ENCODE measurements at places on chromosomes 5 and 9.

- peak; percentile 71 for DNase-seq
These were observed 19.6 kb downstream of the QSOX2 start for GRCh38 chr9:136225748-136226679.

- no peak for DNase-seq
These were observed 9.3 kb upstream of the OTULIN start for GRCh38 chr5:14655146-14655741.

DNA sequence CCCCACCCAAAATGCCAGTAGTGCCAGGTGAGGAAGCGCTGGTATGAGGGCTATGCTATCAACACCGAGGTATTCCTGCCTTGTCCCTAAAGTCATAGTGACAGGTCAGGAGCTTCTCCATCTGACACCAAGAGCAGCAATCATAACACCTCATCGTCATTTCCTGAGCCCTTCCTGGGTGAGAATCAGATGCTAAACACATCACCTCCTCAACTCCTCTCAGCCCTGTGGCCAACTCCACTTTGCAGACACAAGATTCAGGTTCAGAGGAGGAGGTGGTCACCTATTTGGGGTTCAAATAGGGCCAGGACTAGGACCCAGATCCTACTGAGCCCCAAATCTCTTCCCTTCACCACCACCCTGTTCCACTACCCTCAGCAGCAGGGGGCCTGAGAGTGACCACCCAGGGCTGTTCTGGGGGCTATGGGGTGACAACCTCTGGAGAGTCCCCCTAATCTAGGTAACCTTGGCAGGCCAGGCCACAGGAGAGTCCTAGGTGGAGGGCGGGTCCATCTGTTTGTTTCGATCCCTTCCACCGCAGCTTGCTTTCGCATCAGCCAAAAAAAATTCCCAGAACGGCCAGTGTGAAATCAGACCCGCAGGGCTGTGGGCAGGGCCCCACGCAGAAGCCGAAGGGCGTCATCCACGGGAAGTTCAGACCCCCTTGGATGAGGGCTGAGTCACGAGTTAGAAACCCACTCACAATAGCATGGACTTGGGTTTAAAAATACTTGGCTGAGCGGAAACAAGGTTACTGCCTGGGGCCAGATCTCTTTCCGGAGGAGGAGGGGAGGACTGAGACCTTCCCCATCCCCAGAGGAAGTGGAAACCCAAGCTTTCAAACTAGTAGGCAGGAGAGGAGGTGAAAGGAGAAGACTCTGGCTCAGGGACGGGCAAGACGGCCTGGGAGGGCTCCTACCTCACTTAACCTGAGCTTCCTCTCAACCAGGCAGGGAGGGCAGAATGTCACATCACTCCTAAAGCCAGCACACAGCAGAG lies 8.7 kb downstream of the STK10 start:
- no peak for DNase-seq

- DNase-seq, result no peak
These were observed 1.6 kb downstream of the SKP1 start for GRCh38 chr5:134174841-134175839.

- DNase-seq, result no peak
These were observed 574.7 kb upstream of the MEF2C start for GRCh38 chr5:89457411-89458331.

DNA sequence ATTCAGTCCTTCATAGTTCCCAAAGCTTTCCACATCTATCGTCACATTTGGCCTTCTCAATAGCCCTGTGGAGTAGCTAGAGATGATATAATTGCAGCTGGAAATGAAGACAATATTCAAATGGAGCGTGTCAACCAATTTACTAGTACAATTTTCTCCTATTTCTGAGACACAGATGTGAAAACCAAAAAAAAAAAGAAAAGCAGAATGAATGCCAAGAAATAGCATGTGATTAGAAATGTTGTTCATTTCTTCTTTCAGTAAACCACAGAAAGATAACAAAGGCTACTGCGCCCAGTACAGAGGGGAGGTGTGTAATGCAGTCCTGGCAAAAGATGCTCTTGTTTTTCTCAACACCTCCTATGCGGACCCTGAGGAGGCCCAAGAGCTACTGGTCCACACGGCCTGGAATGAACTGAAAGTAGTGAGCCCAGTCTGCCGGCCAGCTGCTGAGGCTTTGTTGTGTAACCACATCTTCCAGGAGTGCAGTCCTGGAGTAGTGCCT lies 99.0 kb downstream of the MUSK start:
- no peak for DNase-seq

GRCh38 chr9:36576866-36577265 lies 4.2 kb downstream of the MELK start:
- no peak for DNase-seq

DNA sequence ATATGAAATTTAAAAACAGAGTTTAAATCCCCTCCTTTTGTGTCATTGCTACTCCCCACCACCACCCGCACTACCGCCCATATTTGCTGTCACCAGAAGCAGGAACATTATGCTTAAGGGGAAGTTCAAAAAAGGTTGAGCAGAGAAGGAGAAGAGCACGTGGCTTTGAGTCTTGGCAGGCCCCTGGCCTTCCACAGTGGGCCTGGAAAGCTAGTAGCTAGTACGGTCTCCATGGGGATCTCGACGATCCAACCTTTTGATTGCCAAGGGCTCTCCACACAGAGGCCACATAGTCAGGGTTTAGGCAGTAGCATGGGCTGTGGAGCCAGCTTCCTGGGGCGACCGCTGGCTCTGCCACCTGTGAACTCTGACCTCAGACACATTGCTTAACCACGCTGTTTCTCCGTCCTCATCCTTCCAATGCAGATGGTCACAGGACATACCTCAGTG lies 90.1 kb downstream of the GOLPH3 start:
- DNase-seq, result no peak

GRCh38 chr9:36598273-36598672 lies 25.6 kb downstream of the MELK start:
- no peak for DNase-seq

DNA sequence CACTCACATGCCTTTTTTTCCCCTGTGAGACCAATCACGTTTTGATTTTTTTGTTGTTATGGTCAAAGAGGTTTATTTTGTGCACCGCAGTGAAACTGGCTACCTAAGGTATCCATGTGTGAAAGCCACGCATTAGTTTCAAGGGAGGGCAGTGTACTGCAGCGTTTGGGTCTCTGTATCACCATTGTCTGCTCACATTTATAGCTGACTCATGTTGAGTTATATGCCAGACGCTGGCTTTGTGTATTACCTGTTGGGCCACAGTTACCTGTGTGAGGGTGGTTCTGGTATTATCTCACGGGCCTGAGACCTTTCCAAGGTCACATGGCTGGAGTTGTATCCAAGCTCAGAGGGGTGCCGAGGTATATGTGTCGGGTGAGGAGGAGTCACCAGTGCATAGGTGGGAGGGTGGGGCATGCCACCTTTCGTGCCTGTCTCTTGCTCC lies 75.8 kb downstream of the ARHGAP26 start:
- no peak for DNase-seq

DNA sequence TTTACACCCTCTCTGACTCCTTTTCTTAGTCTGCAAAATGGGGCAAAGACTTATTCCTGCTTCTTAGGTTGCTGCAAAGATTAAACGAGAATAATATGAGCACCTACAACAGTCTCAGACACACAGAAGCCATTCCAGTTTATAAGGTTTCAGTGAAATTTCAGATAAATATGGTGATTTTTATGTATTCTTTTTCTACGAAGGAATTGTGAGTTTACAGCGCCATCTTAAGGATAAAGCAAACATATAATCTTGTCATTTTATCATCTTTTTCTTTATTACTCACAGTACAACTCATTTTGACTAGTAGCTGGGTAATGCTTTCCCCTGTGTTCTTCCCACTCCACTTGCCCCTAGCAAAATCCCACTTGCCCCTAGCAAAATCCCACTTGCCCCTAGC lies 29.2 kb upstream of the SMC5 start:
- no peak for DNase-seq

GRCh38 chr9:81989700-81990099 lies 1.1 kb downstream of the SPATA31D1 start:
- no peak for DNase-seq

DNA sequence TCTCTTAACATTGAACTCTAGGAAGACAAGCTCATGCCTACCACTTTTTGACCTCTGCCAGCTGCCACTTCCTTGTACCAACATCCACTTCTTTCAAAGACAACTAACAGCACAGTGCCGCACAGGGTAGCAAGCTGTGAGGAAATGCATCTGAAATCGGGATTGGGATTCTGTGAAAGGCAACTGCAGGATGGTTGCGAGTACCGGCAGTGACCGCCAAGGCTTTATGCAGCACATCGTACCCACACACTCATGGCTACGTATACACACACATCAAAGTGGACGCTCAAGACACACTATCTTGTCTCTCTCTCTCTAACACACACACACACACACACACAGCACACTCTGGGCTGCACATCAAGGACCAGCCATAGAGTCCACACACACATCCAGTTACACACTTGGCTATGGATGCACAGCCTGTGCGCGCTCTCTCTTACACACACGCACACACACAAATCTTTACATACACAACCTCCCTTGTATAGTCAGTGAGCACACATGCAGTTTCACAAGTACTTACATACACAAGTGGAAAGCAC lies 964 bp downstream of the HTR4 start:
- no peak for DNase-seq

GRCh38 chr9:135217836-135218235 lies 130.4 kb downstream of the OLFM1 start:
- DNase-seq, result no peak

DNA sequence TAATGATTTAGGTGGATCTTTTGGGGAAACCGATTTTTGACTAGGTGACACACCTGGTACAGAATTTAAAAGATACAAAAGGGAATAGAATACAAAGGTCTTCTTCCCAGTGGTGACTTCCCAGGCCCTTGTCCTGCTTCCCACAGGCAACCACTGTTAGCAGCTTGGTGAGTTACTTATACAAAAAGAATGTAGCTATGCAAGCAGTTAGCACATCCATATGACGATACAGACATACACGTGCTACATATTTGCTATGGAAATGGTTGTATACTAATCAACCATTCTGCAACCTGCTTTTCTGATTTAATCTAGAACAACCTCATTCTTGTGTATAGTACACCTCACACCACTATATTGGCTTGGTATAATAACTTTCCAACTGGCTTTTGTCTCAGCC lies 51.0 kb downstream of the OTULIN start:
- no peak for DNase-seq

DNA sequence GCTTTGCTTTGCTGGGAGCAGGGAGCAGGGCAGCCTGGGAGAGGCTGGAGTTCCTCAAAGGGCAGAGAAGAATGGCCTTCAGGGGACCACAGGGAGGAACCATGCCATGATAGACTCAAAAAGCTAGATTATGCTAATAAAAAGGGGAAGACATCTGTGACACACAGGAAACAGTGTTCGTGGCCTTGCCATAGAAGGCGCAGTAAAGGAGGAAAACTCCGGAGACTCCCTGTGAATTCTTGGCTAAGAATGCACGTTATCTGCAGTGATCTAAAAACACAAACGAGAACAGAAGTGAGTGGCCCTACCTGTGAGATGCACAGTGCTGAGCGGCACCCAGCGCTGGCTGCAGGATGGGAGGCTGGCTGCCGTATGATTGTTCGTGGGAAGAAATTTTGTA lies 15.9 kb upstream of the LTC4S start:
- no peak for DNase-seq

DNA sequence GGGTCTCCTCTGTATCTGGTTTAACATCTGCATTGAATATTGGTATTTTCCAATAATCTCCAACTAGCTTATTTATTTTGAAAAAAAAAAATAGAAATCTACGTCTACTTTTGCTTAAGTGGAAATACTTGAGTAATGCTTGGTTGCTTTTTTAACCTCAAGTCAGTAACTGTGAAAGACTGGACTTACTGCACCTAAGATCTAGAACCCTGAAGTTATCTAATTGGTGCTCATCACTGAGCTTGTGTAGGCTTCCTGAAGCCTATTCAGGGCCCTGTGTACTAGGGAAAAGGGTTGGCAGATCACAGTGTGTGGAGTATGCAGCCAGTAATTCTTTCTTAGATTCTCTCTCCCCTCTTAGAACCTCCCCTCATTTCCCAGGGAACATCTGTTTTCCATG lies 16.2 kb downstream of the SLC1A1 start:
- no peak for DNase-seq

DNA sequence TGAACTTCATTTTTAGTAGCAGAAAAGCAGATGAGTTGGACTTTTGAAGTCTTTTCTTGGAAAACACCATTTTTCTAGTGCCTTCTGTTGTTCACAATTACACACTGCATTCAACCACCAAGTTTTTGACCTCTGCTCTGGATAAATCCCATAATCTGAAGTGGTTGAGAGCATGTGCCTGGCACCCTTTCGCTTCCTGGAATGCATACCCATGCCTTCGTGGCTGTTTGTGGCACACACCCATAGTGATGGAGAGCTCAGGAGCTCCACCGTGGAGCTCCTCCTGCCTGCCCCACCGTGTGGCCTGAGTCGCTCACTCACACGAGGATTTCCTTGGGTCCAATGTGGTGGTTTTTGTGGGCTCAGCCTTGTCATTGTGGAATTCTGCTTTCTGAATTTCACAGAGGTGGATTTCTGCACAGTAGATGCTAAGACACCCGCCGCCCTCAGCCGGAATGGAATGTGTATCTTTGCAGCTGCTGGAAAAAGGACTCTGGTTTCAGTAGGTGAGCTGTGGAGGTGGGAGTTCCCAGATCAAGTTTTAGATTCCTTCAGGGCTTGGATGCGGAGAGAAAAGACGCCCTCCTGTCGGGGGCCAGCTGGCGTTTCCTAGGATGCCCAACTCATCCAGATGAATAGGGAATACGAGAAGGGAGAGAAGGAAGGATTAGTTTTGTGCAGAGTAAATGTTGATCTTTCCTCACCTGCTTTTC lies 500.4 kb downstream of the IRX1 start:
- no peak for DNase-seq

- no peak for DNase-seq
These were observed 19.8 kb downstream of the FAM151B start for GRCh38 chr5:80507663-80508062.

GRCh38 chr5:156378159-156378558 lies 51.2 kb downstream of the SGCD start:
- no peak for DNase-seq

- no peak for DNase-seq
These were observed 75.5 kb downstream of the MAPKAP1 start for GRCh38 chr9:125631391-125632085.
